ENCODE measurements at places on chromosomes 11 and 22. TPM values are rescaled to one million over a fixed set of nuclear protein-coding genes. Genes with fewer than 3 reads are reported as not detected.

Gene CRYAB
- not detected for total RNA-seq

Gene DDI1
- not detected for total RNA-seq

Gene CASP5
- not detected for total RNA-seq

Gene KCTD14
- total RNA-seq = 1.8 TPM

Gene KIF18A
- total RNA-seq = 18.5 TPM

Gene NPTXR
- 0.95 TPM for total RNA-seq

Gene DUSP8
- total RNA-seq = 8.7 TPM

Gene VPS37C
- 24.2 TPM for total RNA-seq

Gene SPON1
- not detected for total RNA-seq

Gene PNPLA2
- total RNA-seq = 83.0 TPM

Gene ADM2
- total RNA-seq = 0.69 TPM

Gene PANX2
- 5.1 TPM for total RNA-seq

Gene APOL5
- not detected for total RNA-seq

Gene PTPRCAP
- total RNA-seq = not detected
